ENCODE measurements at places on chromosomes 1 and 21.

GRCh38 chr1:172359491-172359999 is 60.9 kb upstream of the C1orf105 start:
- DNase-seq = no peak

DNA sequence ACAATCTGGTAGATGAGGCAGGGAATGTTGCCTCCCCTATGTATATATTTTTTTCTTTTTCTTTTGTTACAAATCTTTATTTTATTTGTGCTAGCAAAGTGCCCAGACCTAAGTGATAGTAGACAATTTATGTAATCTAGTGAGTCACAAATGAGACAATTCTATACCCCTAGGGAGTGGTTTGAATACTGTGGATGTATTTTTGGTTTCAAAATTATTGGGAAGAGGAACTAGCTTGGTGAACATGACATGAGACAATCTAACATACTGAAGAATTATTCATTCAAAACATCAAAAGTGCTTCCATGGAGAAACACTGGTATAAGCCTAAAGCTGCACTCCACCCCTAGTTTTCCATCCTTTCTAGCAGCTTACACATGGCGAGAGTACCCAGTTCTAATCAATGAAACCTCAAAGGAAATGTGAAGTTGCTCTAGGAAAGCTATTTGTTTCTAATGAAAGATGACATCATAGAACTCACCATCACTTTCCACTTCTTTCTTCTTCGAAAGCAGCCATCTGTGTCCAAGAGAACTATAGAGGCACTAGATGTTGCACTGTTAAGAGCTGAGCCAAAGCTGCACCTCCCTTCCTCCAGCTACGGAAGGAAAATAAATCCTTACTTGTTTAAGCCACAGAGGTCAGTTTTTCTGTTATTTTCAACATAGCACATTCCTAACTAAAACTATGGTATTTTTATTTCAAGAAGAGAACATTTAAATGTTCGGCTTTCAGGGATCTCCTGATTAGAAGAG is 764.6 kb downstream of the LTN1 start:
- no peak for DNase-seq

- no peak for DNase-seq
Observed at GRCh38 chr1:78377356-78377928, 113.3 kb upstream of the PTGFR start.

GRCh38 chr1:109777436-109777835 is 13.7 kb upstream of the EPS8L3 start:
- DNase-seq = no peak

DNA sequence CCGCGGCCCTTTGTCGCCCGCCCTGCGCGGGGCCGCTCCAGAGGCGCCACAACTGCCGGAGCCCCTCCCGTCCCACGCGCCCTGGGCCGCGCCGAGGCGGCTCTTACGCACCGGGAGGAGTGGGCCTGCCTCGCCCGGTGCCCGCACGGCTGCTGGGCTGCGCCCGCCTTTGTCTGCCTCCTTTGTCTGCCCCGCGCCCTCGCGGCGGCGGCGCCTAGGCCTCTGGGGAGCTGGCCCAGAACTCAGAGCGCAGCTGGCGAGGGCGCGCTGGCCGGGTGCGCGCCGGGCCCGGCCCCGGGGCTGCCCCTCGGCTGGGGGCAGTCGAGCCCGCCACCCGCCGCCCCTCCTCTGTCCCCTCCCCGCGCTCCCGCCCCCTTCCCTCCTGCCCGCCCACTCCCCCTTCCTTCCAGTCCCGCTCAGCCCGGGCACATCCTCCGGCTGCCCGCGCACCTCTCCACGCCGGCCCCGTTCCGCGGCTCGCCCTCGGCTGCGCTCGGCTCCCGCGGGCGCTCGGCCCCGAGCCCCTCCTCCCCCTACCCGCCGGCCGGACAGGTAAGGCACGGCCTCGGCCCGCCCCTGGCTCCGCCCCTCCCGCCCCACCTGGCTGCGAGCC is at the start of gene DRAXIN:
TSS of gene DRAXIN (plus strand) at position 409 of the 613 bp plus-strand sequence. CDS start 14,549 bp downstream, outside the sequence.
- no peak for DNase-seq

DNA sequence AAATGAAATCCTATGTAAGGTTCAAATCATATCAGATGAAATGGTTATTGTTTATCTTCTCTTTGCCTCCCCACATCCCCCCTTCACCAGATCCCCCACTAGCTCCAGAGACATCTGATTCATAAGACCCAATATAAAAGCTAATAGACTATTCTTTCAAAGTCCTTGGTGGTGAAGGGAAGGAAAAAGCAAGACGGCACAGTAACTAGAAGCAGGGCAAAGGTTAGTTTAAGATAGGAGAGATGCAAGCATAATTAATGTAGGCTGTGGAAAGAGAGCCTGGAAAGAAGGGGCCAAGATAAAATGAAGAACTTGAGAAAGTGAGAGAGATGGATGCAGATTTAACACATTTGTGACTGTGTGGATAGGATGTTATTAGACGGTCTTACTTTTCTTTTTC is 33.8 kb downstream of the BTG3 start:
- no peak for DNase-seq

GRCh38 chr1:3403011-3403345 is 51.5 kb upstream of the ARHGEF16 start:
- DNase-seq = no peak

DNA sequence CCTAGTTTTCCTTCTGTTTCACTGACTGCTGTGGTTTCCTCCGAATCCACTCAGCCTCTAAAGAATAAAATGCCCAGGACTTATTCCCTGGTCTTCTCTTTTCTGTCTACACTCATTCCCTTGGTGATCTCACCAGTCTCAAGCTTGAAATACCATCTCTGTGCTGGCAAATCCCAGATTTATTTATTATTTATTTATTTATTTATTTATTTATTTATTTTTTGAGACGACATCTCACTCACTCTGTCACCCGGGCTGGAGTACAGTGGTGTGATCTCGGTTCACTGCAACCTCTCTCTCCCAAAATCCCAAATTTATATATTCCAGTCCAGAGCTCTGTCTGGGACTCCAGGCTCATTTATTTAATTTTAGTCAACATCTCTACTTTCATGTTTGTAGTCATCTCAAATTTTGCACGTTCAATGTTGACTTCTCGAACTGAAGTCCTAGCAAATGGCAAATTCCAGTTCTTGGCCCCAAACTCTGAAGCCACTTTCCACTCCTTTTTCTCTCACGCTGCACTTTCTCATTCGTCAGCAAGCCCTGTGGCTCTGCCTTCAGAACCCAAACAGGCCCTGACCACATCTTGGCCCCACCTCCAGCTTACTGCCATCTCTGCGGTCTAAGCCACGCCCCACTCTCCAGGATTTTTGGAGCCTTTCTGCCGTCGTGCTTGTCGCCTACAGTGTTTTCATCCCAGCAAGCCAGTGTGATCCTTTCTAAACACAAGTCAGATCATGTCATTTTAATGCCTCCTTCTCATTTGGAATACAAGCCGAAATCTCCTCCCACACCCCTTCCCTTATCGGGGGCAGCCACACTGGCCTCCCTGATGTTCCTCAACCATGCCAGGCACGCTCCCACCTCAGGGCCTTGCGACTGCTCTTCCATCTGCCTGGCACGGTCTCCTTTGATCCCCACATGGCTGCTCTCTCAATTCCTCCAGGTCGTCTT is 14.2 kb upstream of the TENT5B start:
- no peak for DNase-seq

Measured in tibial nerve (tissue), 4 donors.